ENCODE measurements at places on chromosomes 16 and 17. TPM values are rescaled to one million over a fixed set of nuclear protein-coding genes. Genes with fewer than 3 reads are reported as not detected.
A peak's percentile ranks its signal among the peaks of the same experiment; 100 is the strongest.

- no peak for DNase-seq
Observed at GRCh38 chr16:86737083-86737482, 158.7 kb downstream of the FOXL1 start.

GRCh38 chr16:15792563-15792971 lies 64.3 kb downstream of the MYH11 start:
- no peak for DNase-seq

DNA sequence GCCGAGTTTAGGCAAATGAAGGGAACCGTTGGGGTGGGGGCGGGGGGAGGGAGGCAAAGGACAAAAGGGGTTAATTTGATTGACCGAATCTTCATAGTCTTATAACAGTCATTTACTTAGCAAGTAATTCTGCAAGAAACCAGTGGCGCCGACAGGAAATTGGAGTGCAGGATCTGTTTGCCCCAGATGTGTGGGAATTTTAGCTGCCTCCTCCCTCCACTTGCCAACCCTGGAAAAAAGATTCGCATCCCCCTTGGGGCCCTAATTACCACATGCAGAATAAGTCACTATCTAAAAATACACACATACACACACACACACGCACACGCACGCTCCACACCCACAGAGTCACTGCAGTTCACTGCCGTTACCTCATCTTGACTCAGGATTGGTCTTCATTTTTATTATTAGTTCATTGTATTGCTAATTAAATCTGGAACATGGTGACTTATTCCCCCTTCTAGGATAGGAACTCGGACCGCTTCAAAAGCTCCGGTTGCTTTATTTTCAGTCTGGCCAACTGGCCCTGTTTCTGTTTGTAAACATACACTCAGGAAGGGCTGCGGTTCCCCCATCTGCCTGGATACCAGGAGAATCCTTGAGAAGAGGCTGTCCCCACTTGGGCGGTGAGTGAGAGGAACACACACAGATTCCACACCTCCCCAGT lies 241.6 kb upstream of the SALL1 start:
- DNase-seq: no peak

- no peak for DNase-seq
Observed at GRCh38 chr17:68135141-68135887, 99.8 kb downstream of the KPNA2 start.

- DNase-seq: no peak
Observed at GRCh38 chr16:89410794-89411309, 79.5 kb downstream of the ANKRD11 start.

DNA sequence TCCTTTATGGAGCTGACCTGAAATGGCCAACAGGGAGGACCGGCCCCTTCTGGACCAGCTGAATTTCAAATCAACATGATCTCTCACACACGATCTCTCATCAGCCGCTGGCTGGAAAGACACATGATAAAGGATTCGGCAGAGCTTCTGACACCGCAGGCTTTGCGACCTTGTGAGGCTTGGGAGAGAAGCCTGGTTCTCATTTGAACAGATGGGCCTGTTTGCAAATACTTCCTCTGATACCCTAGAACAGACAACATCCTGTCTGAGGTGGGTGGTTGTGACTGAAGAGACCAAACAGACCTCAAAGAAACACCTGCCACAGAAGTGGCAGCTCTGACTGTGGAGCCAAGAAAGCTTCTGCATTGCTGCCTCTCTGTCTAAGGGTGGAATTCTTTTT lies 77.9 kb upstream of the SDK2 start:
- no peak for DNase-seq

DNA sequence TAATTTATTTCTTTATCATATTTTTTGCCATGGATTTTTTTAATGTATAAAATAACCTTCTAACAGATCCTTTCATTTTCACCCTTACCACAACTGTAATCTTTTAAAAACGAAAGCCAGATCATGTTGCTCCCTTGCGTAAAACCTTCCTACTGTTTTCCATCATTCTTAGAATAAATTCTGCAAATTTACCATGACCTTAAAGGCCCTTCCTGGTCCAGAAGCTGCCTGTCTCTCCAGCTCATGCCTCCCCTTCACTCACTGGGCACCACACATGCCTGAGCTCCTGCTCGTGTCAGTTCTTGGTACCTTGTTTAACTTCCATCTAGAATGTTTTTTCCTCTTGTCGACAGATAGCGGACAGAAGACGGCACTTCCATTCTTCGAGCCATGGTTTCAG lies 245.0 kb upstream of the CDH5 start:
- DNase-seq: no peak

DNA sequence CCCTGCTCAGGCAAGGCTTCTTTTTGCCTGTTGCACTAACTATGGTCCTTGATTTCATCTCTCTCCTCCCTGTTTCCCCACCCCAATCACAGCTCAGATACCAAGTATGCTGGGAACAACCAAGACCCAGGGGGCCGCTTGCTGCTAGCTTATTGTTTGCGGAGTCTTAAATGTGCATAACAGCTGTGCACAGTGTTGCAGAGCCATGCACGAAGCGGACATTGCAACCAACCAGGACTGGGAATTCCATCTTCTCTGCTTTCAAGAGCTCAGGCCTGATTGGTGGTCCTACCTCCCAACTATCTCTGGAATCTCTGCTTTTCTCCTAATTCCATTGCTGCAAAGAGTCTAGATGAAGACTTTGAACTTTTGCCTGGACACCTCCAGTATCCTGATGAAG lies 281.3 kb upstream of the TNRC6C start:
- DNase-seq: no peak

DNA sequence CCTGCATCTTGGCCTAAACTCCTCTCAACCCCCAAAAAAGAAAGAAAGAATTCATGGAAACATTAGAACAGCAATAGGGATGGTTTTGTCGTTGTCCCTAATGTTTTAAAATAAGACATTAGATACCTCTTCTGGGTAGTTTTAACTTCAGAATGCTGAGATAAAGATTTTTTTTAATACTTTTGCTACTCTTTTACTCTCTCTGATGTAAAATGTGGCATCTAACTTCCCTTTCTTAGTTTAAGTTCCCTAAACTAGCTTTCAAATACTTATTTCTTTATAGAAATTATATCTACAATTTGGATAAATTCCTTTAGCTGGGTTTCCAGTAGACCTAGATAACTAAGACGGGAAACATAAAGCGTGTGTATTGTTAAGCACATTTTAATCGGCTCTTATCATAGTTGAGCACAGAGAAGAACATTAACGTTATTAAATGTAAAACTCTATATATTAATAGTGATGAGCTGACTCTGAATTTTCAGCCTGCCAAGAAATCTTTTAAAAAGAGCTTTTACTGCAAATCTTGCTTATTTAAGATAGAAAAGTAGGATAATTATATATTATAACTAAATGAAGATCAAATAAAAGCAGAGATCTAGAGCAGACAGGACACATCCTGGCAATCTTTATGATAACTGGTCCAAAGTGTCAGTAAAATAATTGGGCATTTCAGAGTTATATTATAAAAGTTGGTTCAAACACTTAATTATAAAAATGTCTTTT lies 183.2 kb downstream of the CYB561 start:
- no peak for DNase-seq

DNA sequence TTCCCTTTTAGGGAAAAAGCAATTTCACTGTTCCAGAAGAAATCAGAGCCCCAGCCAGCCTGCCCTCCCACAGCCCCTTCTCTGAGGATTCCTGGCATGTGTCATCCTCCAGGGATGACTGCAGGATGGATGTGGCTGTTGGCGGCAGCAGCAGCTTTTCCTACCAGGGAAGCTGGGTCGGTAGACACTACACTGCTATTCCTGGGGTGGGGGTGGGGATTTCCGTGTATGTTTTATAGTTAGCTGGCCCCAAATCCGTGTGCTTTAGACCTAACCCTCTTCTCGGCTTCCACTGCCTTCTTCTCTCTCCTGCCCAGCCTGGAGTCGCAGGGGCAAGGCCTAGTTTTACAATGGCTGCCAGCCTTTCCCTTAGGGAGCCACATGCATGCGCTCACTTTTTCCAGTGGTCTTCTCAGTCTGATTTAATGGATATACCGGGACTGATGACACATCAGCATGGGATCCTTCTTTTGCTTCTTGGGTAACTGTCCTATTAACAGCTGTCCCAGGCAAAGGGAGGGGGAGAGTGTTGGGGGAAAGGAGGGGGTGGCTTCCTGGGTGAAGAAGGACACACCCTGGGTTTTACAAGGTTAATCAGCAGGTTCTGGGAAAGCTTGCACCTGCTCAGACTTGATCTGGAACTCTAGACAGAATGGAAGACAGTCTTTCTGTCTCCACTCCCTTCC lies 2.7 kb upstream of the NFE2L1 start:
- DNase-seq: no peak

- DNase-seq: no peak
Observed at GRCh38 chr17:68134046-68134637, 98.6 kb downstream of the KPNA2 start.

DNA sequence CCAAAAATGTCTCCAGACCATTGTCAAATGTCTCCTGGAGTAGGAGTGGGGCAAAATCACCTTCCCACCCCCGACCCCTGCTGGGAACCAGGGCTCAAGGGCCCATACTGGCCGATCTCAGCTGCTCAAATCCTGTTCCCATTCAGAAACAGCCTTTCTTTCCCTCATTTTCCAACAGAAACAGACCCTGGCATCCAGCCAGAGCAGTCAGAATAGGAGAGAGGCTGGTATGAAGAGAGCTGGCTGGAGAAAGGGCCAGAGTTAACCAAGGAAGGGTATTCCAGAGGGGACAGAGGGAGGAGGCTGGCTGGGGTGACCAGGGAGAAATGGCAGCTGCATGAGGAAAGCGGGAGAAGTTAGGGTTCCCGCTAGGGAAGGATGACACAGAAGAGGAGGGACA lies 199.1 kb downstream of the XYLT1 start:
- no peak for DNase-seq

- DNase-seq: peak; percentile 61
Observed at GRCh38 chr17:77325577-77326075, 184.9 kb downstream of the SEC14L1 start.

DNA sequence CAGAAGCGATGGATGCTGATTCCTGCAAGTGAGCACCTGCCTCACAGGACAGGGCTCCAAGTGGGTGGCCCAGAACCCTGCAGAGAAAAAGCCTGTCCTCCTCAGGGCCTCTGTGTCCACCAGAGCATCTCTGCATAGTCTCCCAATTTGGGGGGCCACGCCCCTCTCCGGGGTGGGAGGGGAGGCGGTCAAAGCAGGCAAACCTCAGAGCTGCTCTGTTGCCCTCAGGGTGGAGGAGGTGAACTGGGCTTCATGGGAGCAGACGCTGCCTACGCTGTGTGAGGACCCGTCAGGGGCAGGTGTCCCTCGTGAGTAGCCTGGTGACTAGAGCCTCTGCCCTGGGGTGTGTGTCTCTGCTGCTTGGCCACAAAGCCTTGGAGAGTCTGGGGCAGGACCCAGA lies 19.3 kb downstream of the TRPV2 start:
- DNase-seq: no peak

DNA sequence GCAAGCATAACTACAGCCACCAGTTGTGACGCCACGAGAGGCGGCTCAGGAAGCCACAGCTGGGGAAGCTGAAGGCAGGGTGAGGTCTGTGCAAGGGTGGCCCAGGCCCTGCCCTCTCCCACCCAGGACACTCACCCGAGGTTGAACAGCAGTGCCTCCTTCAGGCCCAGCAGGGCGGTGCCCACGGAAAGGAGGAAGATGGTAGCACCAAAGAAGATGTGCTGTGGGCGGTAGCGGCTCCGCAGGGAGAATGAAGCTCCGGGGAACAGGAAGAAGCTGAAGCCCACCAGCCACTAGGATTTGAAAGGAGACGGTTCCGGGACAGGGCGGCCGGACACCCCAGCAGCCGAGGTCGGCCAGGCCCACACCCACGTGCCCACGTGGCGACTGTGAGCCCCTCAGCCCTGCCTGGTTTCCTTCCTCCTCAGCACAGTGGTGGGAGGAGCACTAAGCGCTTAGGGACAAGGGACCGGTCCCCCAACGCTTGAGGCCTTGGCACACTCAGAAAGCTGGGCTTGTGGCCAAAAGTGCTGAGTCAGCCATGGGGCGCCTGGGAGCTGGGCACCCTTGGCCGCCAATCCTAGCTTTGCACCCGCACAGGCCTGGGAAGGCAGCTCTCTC lies 11.0 kb downstream of the CYB561 start:
- DNase-seq: no peak

DNA sequence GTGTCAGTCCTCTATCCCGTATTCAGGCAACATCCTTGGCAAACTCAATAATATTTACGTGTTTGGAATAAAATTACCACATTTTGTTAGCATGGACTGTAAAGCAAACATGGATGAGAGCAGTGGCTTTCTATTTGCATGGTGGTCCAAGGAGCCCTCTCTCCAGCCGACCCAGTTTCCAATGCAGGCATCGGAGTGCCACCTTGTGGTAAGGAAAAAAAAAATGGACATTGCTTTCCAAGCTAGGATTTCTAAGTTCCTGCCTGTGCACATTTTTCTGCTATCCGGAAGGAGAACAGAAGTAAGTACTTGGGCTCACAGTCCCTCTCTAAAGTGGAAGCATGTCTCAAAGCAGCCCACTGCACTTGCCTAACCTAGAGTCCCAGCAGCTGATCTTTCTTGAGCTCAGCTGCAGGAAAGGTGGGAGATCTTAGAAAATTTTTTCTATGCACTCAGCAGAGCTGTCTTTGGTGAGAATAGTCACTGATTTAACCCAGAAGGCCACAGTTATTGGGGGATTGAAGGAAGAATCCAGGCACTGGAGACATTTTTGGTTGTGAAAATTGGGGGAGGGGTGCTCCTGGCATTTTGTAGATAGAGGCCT lies 46.0 kb upstream of the ERCC4 start:
- no peak for DNase-seq

GRCh38 chr17:13702266-13702665 lies 100.5 kb upstream of the HS3ST3A1 start:
- no peak for DNase-seq

DNA sequence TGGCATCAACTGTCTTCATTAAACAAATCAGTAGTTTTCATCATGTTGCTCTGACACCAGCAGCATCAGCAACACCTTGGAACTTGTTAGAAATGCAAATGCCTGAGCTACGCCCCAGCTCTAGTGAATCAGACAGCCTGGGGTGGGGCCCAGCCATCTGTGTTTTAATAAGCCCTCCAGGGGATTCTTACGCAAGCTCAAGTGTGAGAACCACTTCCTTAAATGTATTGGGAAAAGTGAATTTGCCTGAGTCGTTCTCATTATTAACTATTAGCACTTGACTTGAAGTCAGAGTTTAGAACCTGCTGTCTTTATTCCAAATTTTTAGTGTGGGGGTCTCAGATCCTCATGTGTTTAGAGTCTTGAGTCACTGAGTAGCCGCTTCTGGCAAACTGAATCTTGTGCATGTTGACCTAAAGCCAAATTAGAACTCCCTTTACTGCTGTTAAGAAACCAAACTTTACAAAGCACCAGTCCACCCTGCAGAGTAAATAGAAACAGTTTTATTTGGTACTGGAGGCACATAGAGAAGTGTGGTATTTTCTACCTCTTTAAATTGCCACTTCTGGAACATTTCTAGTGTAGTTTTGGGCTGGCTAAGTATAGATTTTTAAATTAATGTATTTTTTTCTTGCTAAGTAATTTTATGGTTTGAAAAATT lies 137.4 kb upstream of the COX10 start:
- DNase-seq: no peak

Gene KRTAP4-6
- total RNA-seq: not detected

Gene ARHGAP44
- 3.2 TPM for total RNA-seq

Gene TMEM92
- 0.74 TPM for total RNA-seq

Gene OTOA
- total RNA-seq: not detected

Gene CCL8
- 1.5 TPM for total RNA-seq

Gene GINS2
- total RNA-seq: 0.25 TPM

Gene TBX2
- 9.8 TPM for total RNA-seq

Gene SEPTIN1
- 3.7 TPM for total RNA-seq

Gene KRTAP2-1
- total RNA-seq: not detected

Gene PMP22
- total RNA-seq: 246 TPM

Gene OTOP2
- not detected for total RNA-seq

Gene SKAP1
- 5.6 TPM for total RNA-seq

Gene NUP85
- total RNA-seq: 33.9 TPM

Gene KRT33A
- 1.5 TPM for total RNA-seq

Gene SLC25A11
- 45.7 TPM for total RNA-seq

Gene NPW
- not detected for total RNA-seq

Gene MILR1
- 11.0 TPM for total RNA-seq

Gene MYH2
- total RNA-seq: not detected

All from vagina (tissue), 2 donors.